Stimulated activated CD8-positive, alpha-beta memory T cell treated with anti-CD3 and anti-CD28 coated beads, Interleukin-7, amount 100 ng/mL, for 1 hour (primary cell): ENCODE measurements at places on chromosomes 3 and 15.

DNA sequence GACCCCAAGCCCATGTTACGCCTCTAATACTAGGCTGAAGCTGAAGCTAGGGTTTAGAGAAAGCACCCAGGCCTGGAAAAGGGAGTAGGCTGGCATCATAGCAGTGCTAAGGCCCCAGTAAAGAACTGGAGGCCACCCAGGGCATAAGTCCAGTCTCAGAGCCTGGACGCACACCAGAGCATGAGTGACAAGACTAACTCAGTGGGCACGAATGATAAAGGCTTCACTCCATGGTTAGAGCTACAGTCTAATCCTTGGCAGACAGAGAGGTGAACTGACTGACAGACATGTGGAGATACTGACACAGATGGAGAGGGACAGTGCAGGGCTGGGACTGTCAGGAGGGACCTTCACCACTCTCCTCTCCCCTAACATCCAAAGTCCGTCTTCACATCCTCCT, 139.8 kb downstream of the KCNMB2 start:
- DNase-seq, result no peak

DNA sequence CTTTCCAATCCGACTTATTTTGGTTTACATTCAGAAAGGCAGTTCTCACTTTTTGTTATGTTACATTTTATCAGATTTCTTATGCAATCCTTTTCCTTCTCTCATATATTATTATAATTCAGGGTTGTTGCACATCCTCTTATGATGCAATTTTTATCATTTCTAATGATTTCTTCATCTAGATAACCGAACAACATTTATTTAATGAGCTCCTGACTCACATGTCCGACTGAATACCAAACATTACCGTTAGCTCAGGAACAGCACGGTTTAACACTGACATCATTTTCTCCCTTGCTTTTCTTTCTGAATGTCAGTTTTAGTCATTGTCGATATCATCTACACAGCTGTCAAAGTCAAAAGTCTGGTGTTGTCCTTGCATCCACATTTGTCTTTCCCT, 199.2 kb downstream of the BCHE start:
- no peak for DNase-seq

DNA sequence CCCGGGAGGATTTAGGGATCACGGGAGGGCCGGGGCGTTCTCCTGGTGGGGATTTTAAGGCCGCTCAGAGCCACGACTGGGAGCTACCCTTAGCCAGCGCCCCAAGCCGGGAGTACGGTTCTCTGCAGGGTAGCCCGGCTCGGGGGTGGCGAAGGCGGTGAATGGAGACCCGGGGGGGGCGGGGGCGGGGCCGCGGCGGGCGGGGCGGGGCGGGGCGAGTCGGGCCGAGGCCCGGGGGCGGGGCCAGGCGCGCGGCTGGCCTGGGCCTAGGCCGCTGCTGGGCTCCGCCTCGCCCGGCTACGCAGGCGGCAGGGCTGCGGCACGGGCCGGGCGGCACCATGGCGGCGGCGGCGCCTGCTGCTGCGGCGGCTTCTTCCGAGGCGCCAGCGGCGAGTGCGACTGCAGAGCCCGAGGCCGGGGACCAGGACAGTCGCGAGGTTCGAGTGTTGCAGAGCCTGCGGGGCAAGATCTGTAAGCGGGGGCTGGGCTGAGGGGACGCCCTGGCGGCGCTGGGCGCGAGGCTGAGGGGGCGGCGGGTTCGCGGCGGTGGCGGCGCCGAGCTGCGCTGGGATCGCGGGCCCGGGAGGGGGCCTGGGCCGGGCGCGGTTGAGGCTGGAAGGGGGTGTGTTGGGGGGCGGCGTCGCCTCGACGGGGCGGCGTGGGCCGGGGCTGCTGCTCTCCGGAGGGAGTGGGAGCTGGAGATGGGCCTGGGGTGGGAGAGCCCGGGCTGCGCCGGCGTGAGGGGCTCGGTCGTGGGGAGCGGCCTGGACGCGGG, at the start of gene RASA2:
RASA2 (plus strand) TSS at position 282 of the 775 bp plus-strand sequence; CDS start at position 339, 57 bp downstream.
- DNase-seq, result peak; percentile 46

GRCh38 chr15:99455789-99456160, 110.0 kb upstream of the MEF2A start:
- DNase-seq, result no peak

- DNase-seq, result no peak
Measured at GRCh38 chr3:182182531-182182968, 470.8 kb downstream of the SOX2 start.

DNA sequence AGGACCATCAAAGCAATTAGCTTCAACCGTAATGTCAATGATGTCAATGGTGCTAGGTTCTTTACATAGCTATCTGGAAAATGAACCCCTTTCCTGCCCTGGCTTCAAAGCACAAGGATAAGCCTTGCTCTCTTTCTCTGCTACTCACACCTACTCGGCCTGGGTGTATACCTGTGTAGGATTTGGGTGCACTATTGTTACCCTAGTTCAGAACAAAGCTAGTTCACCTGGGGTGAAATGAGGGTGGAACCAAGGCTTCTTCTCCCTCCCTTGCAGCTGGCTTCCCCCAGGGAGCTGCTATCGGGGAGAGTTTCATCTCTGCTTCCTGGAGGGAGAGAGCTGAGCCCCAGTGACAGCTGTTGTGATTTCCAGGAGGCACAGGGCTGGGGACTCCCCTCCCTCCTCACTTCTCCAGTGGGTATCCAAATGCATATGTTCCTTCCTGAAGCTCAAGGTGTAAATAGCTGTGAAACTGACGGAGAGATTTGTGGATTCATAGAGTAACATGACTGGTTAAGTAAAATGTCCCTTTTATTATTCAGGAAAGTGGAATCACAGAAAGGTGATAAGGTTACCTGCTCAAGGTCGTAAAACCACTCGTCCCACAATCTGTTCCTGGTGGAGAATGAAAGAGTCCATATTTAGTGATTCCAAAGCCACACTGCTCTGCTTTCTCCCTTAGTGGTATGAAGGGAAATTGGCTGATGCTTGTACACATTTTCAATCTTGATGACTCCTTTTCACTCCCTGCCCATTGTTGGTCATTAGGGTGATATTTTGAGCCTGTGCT, 11.8 kb upstream of the C3orf70 start:
- DNase-seq, result no peak

- DNase-seq, result no peak
Measured at GRCh38 chr3:150183678-150184425, 213.2 kb upstream of the PFN2 start.

DNA sequence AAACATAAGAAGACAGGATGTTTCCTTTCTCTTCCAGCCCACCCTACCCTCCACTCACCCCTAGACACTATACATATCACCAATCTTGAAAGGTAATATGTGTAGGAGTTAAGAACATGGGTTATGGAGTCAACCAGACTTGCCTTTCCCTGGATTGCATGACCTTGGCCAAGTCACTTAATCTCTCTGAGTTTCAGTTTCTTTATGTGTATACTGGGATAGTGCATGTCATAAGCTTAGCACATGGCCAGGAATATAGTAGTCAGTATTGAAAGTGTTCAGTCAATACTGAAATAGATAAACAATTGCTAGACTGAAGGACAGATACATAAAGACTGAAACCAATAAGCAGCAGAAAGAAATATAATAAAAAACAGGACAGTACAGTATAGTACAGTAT, 283.2 kb upstream of the STT3B start:
- DNase-seq, result no peak

DNA sequence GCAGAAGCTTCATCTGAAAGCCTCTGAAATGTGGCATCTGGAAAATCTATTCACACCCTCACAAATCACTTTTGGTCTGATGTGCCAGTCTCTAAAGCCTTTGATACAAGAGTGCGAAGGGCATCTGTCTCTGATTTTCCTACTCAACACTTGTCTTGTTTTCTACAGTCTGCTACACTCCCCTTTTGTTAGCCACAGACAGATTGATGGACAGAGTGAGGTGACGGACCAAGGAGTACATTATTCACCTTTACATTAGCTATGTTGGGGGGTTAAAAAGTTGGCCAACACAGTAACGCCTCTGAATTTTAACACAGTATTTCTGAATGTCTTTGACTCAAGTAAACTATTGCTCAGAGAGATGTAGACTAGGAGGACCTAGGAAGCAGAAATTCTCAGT, 63.1 kb downstream of the TNIK start:
- DNase-seq, result no peak

DNA sequence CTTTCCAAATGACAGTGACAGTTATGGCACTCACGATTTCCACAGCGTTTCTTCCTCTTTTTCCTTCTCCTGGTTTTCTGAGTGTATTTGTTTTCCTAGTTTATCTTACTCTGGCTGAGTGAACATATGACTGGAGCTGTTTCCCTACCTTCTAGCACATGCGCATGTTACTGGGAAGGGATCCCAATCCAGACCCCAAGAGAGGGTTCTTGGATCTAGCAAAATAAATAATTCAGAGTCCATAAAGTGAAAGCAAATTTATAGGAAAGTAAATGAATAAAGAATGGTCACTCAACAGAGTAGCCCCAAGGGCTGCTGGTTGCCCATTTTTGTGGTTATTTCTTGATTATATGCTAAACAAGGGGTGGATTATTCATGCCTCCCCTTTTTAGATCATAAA, 23.8 kb downstream of the METTL6 start:
- no peak for DNase-seq

DNA sequence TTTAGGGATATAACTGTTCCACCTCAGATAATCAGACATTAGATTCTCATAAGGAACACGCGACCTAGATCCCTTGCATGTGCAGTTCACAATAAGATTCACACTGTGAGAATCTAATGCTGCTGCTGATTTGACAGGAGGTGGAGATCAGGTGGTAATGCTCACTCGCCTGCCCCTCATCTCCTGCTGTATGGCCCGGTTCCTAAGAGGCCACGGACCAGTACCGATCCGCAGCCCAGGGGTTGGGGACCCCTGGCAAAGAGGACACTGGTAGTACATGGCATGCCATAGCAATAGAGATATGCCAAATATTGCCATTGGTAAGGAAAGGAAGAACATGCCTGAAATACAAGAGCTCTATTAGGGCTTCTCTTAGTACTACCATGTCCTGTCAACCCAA, 59.7 kb downstream of the LSM3 start:
- no peak for DNase-seq

DNA sequence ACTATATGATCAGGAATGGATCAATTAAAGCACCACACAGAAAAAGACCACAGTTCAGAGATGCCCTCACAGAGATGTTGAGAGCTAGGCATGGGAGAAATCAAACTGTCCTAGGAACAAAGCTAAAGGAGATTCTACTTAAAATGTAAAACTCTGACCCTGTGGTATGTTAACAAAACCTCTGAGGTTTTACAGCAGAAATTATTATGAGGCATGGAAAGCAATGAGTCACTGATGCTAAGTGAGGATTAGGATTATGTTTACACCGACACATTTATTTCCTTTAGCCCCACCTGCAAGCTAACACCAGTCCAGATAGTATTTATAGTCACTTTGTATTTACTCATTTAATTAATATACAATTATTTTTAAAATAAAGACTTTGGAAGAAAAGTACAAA, 1242.2 kb downstream of the OTOL1 start:
- no peak for DNase-seq

DNA sequence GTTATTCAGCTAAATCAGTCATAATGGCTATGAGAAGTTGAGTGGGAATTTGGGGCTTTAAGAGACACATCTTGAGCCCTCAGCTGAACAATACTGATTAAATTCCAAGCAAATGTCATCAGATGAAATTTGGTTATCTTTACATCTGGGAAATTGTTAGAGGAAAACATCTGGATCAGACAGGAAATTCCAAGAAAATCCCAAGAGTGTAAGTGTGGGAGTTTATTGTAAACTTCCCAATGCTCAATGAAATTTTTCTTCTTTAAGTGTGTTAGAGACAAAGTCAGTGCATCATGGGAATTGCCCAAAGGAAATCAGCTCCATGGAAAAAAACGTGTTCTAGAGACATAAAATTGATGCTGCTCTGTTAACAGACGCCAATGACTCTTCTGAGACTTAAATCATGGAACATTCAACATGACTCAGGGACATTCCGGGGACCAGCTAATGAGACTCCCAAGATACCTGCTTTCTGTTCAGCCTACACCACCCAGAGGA, 19.8 kb upstream of the DCLK3 start:
- DNase-seq, result no peak

DNA sequence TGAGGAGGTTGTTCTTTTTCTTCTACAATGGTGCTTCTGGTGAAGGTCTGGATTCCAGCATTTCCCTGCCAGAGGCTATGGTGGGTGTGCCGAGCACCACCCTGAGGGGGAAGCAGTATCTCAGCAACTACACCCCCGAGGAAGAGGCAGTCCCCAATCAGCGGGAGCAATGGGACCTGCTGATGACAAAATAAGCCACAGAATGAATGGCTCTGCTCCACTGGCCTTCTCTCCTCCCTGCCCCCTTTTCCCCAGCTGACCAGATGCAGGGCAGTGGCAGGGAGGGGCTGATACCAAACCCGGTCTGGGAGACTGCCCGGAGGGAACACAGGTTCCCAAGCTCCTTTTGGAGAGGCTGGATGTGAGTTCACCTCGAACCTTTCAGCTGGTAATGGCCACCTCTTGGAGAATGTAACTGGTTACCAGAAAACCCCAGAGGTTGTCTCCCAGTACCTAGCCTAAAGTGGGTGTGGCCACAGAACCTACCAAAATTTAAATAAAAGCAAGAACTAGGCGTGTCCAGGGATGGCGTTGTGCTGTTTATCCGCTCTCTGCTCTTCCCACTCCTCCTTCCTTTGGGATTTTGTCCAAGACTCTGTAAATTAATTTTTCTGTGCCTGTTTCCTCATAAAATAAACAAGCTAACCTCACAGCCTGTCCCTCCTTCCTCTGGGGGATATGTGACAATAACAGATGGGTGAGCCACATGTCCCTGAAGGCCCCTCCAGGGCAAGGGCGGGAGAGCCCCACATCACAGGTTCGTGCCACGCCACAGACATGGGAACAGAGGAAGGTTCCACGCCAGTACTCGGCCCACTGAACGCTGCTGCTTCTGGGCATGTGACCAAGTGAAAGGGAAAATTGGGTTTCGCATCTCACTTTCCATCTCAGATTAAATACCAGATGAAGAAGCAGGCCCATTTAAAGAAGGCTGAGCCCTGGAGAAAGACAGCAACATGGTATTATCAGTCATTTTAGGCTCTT, 35.1 kb upstream of the SPTBN5 start:
- no peak for DNase-seq

DNA sequence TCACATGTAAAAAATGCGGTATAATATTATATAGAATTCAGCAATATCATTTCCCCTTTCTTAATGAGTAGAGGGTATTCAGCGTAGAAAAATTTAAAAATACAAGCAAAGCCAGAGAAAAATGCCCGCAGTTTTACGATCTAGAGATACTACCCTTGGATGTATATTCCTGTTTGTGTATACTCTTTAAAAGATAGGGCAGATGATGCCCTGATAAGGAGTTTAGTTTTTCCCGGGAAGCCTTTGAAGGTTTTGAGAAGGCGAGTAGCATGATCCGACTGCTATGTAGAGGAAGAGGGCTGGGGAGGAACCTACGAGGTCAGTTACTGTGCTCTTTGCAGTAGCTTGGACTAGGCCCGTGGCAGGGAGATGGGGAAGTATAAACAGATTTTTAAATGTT, 1.2 kb downstream of the YEATS2 start:
- DNase-seq, result no peak

- DNase-seq, result no peak
Measured at GRCh38 chr3:52281981-52282801, 3.7 kb upstream of the WDR82 start.

GRCh38 chr3:100956276-100956675, 36.9 kb downstream of the ABI3BP start:
- no peak for DNase-seq

GRCh38 chr3:31193871-31194270, 299.4 kb upstream of the GADL1 start:
- no peak for DNase-seq
